ENCODE measurements at places on chromosomes 2 and 18.

DNA sequence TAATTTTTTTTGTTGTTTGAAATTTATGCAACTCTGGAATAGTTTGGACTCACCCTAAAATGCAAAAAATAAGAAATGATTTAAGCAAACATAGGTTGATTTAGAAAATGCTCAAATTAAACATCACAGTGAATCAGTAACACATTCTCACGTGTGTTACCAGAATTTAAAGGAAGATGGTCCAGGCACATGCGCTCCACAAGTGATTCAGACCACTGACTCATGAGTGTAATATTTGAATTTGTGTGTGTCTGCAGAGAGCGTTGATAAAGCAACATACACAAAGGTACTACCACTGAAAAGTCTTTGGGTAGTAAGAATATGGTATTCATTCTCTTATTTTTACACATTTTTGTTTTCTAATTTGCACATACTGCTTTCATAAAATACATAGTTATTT lies 7.9 kb downstream of the SS18 start:
- no peak for DNase-seq

DNA sequence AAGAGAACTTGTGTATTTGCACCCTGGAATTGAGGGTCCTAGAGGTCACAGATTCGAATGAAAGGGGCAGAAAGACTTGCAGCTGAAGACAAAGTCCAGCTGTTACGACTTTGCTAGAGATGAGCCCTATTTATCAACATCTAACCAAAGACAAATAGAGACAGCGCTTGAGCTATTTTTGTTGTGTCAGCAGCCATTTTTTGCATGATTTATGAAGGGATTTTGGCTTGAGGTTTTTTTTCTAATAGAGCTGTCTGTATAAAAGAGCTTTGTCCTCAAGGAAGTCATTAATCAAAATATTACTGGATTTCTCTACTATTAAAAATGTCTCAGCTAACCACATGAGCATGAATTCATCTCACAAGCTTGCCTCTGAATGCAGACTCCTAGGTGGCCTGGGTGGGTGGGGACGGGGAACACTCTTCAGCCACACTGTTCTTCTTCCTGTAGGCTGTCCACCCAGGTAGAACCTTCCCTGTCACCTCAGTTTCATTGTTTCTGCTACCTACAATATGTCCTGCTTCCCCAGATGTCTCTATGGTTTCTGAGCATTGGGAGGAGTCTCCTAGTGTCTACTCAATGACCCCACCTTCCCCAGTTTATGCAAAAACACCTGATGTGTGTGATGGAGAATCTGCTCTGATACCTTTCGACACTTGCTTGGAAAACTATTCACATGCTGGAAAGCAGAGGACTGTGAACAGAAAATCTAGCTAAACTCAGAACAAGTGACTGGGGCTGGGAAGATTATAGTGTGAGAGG lies 7.2 kb upstream of the CD226 start:
- no peak for DNase-seq

DNA sequence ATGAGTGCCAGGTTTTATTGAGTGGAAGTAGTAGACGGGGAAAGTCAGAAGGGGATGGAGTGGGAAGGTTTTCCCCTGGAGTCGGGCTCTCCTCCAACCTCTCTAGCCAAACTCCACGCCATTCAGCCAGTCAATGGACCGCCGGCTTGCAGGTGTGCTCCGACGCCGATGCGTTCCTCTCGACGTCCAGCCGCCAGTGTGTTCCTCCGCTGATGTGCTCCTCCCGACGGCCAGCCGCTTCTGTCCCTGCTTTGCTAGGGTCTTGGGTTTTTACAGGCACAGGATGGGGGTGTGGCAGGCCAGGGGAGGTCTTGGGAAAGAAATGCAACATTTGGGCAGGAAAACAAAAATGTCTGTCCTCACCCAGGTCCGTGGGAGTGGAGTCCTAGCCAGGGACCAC lies 94.3 kb upstream of the TEX51 start:
- no peak for DNase-seq

DNA sequence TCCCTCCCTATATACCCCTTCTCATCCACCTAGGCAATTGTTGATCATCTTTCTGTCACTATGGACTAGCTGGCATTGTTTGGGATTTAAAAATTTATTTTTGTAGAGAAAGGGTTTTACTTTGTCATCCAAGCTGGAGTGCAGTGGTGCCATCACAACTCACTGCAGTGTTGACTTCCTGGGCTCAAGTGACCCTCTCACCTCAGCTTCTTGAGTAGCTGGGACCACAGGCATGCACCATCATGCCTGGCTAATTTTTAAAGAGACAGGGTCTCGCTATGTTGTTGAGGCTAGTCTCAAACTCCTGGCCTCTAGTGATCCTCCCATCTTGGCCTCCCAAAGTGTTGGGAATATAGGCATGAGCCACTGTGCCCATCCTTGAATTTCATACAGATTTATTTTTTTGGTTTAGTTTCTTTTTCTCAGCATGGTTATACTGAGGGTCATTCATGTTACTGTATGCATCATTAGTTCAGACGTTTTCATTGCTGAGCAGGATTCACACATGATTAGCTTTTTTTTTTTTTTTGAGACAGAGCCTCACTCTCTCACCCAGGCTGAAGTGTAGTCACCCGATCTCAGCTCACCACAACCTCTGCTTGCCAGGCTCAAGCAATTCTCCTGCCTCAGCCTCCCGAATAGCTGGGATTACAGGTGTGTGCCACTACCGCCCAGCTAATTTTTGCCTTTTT lies 8.6 kb upstream of the PCARE start:
- no peak for DNase-seq

DNA sequence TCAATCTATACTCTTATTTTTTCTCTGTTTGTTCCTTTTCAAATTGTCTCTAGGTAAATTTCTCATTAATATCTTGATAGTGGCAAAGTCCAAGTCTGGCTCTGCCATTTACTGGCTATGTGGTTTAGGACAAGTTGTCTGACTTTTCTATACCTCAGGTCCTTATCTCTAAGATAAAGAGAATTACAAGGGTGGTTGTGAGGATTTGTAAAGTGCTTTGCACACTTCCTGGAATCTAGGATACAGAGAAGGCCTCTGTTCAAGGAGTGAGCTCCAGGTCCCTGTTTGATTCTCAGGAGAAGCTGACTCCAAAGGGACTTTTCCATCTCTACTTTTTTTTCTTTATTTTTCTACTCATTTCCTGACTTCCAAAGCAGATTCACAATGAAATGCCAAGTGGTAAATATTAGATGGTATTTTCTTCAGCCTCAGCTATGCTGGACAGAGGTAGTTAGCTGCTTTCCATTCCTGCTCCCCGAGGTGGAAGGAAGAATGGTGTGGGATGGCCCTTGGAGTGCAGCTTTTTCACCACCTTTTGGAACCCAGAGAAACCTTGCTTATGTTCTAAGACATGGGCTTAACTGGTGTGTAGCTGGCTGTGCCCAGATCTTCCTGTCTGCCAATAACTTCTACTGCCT lies 90.5 kb downstream of the GALNT1 start:
- DNase-seq, result no peak

- DNase-seq, result no peak
These were observed 162.5 kb downstream of the RAD51AP2 start for GRCh38 chr2:17355608-17356329.

DNA sequence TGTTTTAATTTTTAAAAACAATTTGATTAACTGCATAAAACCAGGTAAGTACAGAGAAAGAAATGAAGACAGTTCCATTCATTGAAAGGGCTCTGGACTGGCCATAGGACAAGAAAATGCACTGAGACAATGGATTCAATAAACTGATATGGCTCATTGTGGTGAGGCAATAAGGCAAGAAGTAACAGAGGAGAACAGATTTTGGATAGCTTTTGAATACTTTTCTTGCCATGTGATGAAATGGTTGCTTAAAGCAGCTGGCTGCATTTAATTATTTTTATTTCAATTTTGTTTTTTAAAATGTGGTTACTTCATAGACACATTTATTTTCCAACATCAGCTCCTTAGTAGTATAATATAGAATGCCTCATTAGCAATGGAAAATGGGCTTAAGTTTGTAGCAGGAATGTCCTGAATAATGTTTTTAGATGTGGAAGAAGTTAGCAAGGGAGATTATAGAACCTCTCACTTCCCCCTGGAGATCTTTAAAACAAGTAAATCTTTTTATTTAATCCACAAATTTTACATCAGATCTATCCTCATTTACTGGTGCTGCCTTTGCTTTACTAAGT lies 646.9 kb upstream of the ZEB2 start:
- no peak for DNase-seq

DNA sequence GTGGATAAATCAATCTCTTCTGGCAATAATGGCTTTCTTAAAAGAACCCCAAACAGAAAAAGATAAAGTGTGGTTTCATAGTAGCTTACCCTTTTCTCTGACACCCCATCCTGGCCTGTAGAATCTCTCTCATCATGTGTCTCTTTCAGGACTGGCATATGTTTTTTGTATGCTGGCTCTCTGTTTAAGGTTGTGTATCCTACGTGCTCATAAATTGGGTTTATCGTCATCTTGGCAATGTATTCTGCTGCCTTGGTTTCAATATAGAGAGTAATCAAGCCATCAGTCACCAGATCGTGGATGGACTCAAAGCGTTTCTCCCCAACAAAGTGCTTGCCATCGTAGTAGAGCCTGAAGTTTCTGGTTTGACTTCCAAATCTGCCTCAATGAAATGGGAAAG lies 113.5 kb upstream of the CHRNA1 start:
- no peak for DNase-seq

GRCh38 chr2:6923319-6923718 lies 6.1 kb downstream of the RNF144A start:
- DNase-seq, result no peak

DNA sequence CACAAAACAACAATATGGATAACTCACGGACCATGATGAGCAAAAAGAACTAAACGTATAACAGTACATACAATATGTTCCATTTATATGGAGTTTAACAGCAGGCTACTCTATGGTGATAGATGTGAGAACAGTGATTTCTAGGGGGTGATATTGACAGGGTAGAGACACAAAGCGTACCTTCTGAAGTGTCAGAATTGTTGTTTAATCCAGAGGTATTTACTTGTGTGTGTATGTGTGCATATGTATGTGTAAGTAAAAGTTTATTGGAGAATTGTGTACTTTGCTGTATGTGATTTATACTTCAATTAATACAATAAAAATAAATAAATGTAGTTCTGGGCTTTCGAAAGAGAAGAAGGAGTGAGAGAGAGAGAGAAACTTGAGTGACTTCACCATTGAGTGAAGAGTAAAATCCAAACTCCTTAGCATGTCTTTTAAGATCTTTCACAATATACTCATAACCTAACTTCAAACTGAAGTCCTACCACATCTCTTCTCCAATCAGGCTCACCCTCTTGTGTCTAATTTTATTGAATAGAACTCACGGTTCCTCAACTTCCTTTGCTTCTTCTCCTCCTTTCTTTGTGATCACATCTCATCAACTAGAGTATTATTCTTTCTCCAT lies 126.0 kb upstream of the KLF7 start:
- DNase-seq, result no peak

DNA sequence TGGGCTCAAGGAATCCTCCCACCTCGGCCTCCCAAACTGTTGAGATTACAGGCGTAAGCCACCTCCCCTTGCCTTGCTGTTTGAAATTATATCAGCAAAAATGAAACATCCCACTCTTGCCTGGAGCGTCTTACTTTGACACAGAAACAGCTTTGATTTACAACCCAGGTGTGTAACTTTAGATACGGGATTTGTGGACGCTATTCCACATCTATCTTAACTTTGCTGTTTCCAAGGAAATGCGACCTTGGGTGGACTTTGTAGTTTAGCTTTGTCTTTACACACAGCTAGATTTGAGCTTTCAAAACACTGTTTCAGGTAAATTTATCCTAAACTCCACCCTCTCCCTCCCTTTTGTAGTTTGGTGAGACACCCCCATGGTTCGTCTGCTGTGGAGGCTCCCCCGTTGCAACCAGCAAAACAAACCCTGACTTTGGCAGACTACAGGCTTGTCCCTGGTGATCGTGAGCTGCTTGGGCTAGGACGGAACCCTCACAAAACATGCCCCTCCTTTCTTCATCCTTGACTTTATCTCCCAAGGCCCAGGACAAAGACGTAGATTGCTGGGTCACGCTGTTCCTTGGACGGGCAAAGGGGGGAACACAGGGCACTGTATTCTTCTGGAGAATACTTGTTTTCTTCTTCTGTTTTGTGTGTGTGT lies 5.5 kb upstream of the MSH6 start:
- DNase-seq, result no peak

GRCh38 chr2:120204022-120204405 lies 19.2 kb downstream of the TMEM185B start:
- DNase-seq, result no peak

GRCh38 chr18:77147418-77147852 lies 14.9 kb upstream of the MBP start:
- DNase-seq, result no peak

GRCh38 chr2:43593254-43593653 lies 2.6 kb downstream of the THADA start:
- no peak for DNase-seq

DNA sequence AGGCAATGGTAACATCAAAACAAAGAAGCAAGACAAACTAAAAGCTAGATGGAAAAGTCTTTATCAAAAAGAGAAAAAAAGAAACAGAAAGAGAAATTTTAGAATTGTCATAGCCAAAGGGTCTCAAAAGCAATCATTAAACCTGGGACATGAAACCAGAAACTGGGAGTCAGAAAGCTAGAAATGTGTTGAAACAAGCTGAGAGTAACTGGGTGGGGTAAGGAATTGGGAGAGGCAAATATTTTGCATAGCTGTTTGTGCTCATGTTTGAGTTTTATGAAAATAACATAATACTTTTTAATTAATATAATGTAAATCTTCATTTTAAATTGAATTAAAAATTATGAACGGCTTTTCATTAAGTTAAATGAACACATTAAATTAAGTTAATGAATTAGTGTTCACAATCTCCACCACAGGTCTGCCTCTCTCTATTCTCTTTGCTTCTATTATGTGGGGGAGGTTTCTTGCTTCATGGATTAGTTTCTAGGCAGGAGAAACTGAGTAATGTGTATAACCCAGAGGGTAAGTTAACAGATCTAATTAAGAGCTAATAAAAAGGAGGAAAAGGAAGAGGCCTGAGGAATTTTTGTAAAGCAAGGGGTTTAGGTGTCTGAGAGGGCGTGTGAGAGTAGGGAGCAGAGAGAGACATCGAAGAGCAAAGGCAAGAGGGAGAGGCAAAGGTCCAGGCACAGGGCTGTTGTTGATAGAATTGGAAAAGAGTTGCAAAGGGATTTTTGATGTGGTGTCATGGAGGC lies 20.0 kb upstream of the SERPINB2 start:
- DNase-seq, result no peak

DNA sequence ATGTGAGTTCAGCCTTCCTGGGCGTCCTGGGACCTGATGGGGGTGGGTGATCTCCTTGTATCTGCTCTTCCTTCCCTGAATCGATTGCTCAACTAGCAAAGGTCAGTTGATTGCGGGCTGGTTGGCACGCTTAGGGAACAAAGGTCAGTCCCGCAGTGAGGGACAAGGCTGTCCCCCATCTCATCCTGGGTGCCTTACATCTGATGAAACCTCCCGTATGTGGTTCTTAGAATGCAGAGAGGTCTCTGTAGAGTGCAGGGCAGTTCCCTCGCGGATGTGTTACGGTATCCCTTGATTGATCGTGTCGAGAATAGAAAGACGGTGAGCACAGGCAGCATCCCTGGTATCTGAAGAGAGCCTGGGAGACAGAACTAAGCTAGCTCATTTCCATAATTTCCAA lies 56.4 kb upstream of the RBM44 start:
- no peak for DNase-seq
